Activated naive CD4-positive, alpha-beta T cell treated with anti-CD3 and anti-CD28 coated beads, Interleukin-2, amount 50 U/mL, for 72 hours (primary cell): ENCODE measurements at places on chromosomes 4 and X.

GRCh38 chr4:122758033-122758432 lies 25.5 kb downstream of the BBS12 start:
- no peak for DNase-seq

DNA sequence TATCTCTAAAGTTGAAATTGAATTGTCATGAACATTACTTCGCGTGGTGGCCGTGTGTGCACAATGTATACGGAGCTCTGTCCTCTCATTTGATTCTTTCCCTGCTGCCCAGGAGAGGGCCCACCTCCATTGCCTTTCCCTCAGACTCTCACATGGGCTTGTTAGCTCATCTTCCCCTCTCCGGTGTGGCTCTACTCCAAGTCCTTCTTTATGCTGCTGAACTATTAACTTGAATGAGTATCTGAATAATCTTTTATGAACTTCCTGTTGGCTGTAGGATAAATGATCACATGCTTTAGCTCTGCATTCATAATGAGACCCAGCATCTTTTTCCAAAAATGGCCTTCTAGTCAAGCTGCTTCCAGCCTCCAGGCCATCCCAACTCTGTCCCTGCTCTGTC lies 68.8 kb upstream of the CLNK start:
- DNase-seq, result no peak

DNA sequence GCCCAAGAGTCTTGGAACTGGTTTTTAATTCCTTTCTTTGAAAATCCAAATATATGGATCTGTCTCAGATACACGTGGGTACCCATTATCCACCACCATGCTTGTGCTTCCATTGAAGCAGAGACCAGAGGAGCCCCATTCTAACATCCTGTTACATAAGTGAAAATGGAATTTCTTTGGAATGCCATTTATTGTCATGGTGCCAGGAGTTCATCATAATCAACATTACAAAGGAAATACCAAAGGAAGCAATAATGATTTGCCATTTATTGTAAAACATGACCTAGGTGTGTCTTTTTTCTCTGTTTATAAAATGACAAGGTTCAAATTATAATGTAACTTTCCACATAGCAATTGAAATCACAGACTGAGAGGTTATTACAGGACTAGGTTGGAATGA lies 61.7 kb downstream of the PALLD start:
- DNase-seq, result no peak

DNA sequence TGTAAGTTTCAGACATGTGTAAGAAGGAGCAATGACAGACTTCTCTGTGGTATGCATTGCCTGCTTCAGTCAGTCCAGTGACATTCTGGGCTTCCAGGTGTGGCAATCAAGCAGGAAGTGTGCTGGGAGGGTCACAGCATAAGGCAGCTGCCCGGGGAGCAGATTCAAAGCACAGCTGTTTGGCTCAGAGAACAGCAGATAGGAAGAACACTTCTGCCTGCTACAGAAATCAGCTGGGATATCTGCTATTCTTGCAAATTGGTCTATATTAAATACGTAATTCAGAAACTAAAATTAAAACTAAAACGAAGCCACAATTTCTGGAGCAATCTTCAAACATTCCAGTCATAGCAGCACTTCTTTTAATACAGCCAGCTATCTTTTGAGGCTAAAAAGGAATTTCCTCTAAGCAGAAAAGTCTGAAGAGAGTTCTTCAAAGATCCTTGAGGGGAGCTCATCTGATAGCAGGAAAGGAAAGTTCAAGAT lies 47.5 kb upstream of the GALNT7 start:
- DNase-seq, result no peak

GRCh38 chr4:31660916-31661315 lies 940.7 kb downstream of the PCDH7 start:
- DNase-seq, result no peak

DNA sequence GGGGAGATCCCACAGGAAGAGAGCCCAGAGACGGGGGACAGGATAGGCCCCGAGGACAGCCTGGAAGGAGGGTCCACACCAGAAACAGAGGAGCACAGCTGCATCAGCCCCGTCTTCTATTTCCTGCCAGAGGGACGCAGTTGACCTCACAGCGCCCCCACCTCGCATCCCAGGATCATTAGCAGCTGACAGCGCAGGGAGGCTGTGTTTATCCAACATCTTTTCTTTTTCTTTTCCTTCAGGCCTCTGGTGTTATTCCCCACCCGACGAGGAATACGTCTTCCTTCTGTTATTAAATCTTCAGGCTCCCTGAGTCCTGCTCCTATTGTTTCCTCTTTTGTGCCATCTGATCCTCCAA lies 75.4 kb downstream of the DCHS2 start:
- DNase-seq, result no peak
